ENCODE measurements at places on chromosomes 12 and 14.

DNA sequence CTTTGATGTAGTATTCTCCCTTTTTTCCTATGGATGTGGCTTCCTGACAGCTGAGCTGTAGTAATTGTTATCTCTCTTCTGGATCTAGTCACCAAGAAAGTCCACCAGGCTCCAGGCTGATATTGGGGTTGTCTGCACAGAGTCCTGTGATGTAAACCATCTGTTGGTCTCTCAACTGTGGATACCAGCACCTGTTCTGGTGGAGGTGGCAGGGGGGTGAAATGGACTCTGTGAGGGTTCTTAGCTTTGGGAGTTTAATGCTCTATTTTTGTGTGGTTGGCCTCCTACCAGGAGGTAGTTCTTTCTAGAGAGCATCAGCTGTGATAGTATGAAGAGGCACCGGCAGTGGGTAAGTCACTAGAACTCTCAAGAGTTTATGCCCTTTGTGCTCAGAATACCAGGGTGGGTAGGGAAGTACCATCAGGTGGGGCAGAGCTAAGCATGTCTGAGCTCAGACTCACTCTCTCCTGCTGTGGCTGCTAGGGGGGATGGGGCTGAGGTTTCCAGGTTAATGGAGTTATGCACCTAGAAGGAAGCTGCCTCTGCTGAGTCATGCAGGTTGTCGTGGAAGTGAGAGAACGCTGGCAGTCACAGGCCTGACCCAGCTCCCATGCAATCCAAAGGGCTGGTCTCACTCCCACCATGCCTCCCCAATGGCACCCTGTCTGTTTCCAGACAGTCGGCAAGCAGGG, 3.0 kb upstream of the TAS2R14 start:
- no peak for DNase-seq

DNA sequence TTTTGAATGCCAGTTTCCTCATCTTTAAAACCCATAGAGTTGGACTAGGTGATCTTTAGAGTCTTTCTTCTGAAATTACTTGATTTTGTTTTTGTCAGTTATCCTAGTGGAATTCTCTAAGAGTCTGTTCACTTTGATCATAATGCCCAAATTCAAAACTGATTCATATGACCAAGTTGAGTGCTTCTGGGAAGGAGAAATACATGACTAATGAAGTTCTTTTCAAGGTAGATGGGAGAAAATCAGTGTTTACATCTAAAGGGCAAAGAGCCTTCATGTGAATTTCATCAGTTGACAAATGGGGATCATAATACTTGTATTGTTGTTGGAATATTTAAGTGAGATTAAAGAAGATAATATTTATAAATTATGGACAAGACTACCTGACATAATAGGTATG, 53.2 kb downstream of the ERC1 start:
- DNase-seq: peak; percentile 13

DNA sequence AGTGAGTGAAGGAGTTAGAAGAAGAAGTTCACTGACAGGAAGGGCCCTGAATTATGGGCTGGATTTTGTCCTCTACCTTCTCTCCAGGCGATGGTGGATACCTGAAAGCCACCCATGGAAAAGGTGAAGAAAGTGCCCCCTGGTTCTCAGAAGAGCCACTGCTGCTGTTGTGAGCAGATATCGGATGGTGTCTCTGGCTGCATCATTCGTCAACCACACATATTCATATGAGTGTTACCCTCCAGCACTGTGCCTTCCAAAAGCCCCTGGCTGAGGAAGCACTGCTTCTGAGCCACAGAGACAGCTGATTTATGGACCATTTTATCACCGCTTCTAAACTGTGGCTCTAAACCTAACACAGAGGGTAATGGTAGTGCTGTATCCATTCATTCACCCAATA, 2.0 kb upstream of the ACTN1 start:
- DNase-seq: no peak

DNA sequence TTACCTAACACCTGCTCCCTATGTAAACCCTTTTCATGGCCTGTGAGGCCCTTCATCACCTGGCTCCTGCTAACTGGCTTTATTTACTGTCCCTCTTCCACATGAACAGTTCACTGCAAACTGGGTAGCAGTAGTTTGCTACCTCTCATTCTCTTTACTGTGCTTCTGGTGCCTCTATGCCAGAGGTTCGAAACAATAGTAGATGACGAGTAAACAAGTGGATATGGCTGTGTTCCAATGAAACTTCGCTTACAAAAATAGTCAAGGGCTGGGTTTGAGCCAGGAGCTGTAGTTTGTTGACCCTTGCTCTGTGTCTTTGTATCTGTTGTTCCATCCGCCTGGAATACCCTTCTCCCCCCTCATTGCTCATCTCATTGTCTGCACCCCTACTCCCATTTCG, 233.6 kb upstream of the RMST start:
- DNase-seq: no peak

GRCh38 chr14:81589381-81590065, 55.9 kb upstream of the SEL1L start:
- no peak for DNase-seq

- DNase-seq: no peak
Observed at GRCh38 chr14:57870686-57871457, 5.0 kb upstream of the SLC35F4 start.

DNA sequence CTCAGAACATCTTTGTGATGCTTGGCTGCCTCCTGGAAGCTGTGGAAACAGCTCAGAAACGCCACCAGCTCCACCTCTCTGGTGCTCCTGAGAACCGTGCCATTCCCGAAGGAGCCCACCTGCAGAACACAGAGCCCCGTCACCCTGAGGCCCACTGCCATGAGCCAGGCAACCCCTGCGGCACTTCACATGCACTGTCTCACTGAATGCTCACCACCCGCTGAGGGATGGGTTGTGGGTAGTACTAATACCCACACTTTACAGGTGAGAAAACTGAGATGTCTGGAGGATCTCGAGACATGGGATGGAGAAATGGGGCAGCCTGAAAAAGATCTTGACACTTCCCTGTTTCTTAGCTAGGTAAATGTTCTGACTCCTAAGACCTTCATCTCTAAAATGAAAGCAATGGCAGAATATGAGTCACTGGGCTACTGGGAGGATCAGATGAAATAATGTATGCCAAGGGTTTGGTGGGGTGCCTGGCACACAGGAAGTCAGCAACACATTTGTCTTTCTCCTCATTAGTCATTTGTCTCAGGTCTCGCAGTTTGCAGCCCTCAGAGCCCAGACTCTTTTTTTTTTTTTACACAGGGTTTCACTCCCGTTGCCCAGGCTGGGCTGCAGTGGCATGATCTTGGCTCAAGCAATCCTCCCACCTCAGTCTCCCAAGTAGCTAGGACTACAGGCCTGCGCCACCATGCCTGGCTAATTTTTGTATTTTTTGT, 5.3 kb downstream of the OASL start:
- peak; percentile 61 for DNase-seq

- peak; percentile 48 for DNase-seq
Observed at GRCh38 chr12:127550271-127550670, 716.7 kb upstream of the TMEM132C start.

DNA sequence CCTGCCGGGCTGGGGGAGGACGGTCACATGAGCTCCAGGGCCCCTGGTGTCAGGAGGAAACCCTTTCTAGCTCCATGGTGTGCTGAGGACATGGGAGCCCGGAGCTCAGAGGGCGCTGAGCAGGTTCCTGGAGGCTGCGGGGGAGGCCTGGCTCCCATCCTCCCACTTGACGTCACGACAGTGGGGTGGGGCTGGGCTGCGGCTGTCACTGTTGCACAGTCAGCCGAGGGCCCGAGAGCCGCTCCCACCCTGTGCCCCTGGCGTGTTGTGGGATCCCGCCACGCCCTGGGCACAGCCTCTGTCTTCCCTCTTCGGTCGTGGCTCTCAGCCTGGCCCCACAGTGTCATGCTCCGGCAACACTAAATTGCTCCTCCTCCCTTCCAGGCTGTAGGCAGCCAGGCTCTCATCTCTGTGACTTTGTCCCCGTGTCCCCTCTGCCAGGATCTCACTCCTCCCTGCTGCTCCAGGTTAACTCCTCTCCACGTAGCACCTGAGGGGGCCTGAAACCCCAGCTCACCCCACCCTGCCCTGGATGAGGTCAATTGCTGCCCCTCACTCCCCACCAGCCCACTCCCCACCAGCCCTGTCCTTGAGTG, 33.0 kb downstream of the BEGAIN start:
- peak; percentile 37 for DNase-seq

DNA sequence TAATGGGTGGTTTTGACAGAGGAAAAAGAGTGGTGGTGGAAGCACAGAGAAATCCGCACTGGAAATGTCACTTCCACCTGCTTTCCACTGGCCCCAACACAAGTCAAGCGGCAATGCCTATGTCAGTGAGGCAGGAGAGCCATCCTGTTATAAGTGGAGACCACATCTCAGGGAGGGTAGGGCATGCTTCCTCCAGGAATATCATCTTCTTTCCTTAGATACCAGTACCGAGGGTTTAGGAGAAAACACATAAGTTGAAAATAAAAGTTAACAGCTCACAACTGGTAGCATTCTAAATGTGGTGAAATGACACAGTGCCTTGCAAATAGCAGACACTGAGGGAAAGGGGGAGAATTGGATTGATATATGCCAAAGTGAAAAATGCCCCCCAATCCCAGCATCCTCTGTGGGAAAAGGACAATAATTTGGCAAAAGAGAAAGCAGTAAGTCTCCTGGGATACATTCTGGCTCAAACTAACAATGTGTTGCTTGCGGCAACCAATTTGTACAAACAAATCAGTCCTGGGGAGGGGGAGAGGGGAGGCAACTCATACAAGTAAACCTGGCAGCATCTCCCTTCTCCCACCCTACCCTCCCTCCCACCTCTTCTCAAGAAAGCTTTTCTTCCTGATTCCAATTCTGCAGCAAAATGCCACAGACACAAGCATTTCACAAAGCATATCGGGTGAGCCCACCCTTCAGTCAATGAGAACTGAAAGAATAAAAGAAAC, 57.1 kb downstream of the STON2 start:
- no peak for DNase-seq

DNA sequence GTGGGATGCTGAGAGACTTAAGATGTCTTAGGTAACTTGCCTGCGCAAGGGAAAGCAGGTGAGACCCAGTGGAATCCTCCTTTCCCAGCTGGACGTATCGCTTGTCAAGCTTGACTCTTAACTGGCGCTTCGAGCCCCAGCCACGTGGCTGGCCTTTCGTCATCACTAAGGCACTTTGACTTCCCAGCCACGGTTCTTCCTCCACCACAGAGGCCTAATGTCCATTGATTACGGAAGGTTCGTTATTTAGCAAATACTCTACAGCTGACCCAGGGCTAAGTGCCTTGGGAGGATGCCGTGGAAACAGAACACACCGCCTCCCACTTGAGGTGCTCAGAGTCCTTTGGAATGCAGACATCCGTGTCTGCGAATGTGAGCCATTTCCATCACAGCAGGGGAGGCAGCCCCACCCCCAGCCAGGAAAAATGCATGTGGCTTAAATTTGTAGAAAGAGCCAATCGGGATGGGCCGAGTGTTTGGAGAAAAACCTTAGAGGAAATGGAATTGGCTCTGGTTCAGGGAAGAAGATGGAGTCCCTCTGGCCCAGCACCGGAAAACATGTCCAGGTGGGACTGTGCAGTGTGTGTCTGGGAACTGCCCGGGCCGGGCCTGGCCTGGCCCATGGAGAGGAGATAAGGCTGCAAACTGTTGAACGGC, 115.7 kb downstream of the PLXNC1 start:
- peak; percentile 26 for DNase-seq

DNA sequence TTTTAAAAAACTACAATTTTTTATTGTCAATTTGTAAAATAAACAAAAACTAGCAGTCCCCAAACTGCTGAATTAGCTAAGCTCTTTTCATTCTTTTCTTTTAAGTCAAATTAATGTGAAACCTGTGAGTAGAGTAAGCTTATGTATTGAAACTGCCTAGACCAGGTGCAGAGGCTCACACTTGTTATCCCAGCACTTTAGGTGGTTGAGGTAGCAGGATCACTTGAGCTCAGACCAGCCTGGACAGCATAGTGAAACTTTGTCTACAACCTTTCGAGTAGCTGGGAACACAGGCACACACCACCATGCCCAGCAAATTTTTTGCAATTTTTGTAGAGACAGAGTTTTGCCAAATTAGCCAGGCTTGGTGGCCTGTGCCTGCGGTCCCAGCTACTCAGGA, 26.4 kb downstream of the SCFD1 start:
- no peak for DNase-seq

DNA sequence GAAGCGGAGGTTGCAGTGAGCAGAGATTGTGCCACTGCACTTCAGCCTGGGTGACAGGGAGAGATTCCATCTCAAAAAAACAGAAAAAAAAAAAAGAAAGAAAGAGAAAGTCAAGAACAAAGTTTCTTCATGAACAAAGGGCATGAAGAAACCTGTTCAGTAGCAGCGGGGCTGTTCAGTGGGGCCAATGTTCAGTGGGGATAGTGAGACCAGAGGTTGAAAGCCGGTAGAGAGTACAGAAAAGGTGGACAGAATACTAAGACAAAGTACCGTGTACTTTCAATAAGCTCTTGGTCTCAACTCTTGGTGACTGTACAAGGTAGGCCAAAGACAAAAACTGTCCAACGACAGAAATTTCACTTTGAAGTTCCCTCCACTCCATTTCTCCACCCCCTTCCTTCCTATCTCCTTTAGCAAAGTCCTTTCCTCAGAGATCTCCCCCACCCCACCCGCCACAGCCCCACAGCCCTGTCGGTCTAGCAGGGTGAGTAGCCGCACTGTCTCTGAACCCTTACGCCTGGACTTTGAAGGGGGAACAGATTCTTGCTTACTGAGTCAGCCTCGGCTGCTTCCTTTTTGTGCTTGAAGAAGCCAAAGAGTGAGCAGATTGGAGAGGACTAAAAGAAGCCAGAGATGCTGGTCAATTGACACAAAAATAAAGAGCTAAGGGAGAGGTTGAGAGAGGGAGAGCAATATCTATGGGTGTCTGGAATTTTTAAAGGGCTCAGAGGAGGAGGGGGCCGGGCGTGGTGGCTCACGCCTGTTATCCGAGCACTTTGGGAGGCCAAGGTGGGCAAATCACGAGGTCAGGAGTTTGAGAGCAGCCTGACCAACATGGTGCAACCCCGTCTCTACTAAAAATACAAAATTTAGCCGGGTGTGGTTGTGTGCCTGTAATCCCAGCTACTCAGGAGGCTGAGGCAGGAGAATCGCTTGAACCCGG, 44.2 kb upstream of the FOS start:
- DNase-seq: peak; percentile 59

- DNase-seq: no peak
Observed at GRCh38 chr14:69688299-69688649, 76.9 kb downstream of the SUSD6 start.

DNA sequence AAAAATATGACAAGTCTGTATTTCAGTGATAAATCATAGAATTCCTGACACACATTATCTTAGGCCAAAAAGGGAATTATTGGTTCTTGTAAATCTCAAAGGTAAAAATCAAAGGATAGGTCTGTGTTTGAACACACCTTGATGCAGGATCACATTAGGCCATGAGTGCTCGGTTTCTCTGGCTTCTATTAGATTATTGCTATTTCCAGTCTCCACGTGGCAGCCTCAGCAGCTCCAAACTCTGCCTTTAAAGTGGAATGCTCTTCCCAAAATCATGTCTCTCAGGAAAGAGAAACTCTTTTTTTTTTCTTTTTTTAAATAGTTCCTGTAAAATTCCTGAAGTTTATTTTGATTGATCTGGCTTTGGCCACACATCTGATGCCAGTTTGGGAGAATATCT, 105.6 kb upstream of the FRMD6 start:
- DNase-seq: no peak

GRCh38 chr14:93049315-93049714, 66.4 kb downstream of the ITPK1 start:
- no peak for DNase-seq

- DNase-seq: no peak
Observed at GRCh38 chr12:39682689-39683477, 63.3 kb upstream of the ABCD2 start.

- peak; percentile 76 for DNase-seq
Observed at GRCh38 chr14:56351861-56352260, 227.7 kb upstream of the TMEM260 start.

Measured in fibroblast of mammary gland (primary cell).